ENCODE measurements at places on chromosomes 4 and X. TPM values are rescaled to one million over a fixed set of nuclear protein-coding genes. Genes with fewer than 3 reads are reported as not detected.

- no peak overlapping the region for H3K4me3 ChIP-seq
- H3K27ac ChIP-seq: no peak overlapping the region
- no peaks in the 10 kb centered on the region for H3K36me3 ChIP-seq
- peaks cover 8% of the 10 kb centered on the region for H3K27me3 ChIP-seq
- no peak for DNase-seq
These were observed 52.8 kb upstream of the PSAPL1 start for GRCh38 chr4:7487502-7487901.

- no peak overlapping the region for H3K27ac ChIP-seq
- no peaks in the 10 kb centered on the region for H3K36me3 ChIP-seq
- DNase-seq: peak; percentile 28
- H3K4me3 ChIP-seq: no peak overlapping the region
These were observed 53.9 kb upstream of the SORBS2 start for GRCh38 chr4:185865901-185866328.

DNA sequence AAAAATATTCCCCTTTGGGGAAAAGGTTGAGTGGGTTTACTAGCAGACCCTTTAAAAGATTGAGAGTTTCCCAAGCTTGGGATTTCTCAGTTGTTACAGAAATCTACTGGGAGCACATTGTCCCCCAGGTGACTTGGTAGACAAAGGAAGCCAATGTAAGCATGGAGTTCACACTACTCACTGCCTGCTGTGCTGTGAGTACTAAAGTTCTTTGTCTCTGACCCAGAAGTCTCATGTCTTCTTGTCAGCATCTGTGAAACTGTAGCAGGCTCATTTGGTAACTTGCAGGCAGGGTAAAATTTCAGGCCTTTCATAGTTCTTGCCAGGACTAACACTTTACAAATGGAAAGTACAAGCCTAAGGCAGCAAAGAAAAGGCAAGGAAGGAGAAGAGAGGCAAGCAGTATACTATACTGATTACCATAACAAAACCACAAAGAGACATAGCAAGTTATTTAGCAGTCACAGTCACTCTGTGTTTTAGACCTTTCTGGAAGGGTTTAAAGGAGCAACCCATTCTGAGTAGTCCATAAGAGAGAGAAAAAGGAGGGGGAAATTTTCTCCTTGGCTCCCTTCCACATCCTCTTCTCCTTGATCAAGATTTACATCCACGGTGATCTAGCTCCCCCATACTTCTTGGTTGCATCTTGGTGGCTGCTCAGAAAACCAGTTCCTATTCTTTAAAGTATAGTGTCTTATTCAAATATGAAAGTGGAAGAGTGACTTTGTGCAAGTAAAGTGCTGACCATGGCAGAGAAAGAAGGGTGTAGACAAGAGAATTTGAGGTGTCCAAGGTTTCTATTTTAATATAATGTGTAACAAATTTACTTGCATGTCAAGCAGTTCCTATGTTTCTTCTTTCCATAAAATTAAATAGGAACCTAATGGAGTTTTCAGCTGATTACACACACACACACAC, 160.0 kb upstream of the PDE5A start:
- H3K36me3 ChIP-seq: no peaks in the 10 kb centered on the region
- H3K4me1 ChIP-seq: no peaks in the 10 kb centered on the region
- no peak overlapping the region for H3K27ac ChIP-seq
- H3K27me3 ChIP-seq: no peaks in the 10 kb centered on the region

DNA sequence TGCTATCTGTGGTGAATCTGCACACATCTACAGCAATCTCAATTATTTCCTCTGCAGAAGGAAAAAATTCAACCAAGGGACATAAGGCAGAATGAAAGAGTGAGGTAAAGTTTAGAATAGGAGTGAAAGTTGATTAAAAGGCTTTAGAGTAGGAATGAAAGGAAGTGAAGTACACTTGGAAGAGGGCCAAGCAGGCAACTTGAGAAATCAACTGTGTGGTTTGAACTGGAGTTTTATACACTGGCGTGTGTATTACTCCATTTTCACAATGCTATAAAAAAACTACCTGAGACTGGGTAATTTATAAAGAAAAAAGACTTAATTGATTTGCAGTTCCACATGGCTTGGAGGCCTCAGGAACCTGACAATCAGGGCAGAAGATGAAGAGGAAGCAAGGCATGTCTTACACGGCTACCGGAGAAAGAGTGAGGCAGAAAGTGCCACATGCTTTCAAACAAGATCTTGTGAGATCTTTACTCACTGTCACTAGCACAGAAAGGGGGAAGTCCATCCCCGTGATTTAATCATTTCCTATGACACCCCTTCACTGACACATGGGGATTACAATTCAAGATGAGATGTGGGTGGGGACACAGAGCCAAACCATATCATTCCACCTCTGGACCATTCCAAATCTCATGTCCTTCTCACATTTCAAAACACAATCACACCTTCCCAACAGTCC, 234.8 kb downstream of the IL15 start:
- H3K27me3 ChIP-seq: no peaks in the 10 kb centered on the region
- DNase-seq: no peak
- H3K4me3 ChIP-seq: no peak overlapping the region
- no peak overlapping the region for H3K27ac ChIP-seq
- H3K4me1 ChIP-seq: no peaks in the 10 kb centered on the region
- H3K36me3 ChIP-seq: no peaks in the 10 kb centered on the region

DNA sequence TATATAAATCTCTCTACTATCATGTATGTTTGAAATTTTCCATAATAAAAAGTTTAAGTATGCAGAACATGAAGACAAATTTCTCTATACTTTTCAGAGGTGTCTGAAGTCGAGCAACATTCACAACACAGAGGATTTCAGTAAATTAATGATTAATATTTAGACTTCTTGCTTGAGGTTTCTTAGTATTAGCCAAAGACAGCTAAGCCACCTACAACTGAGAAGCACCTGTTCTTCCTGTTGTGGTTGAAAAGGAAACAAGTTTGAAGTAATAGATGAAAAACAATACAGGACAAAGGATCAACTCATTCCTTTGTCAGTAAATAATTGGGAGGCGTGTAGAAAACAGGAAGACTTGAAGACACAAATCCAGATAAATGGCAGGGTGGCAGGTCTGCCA, 21.1 kb downstream of the SCML1 start:
- no peak overlapping the region for H3K27ac ChIP-seq
- H3K36me3 ChIP-seq: no peaks in the 10 kb centered on the region
- H3K4me1 ChIP-seq: no peaks in the 10 kb centered on the region
- no peak for DNase-seq
- H3K4me3 ChIP-seq: no peak overlapping the region

DNA sequence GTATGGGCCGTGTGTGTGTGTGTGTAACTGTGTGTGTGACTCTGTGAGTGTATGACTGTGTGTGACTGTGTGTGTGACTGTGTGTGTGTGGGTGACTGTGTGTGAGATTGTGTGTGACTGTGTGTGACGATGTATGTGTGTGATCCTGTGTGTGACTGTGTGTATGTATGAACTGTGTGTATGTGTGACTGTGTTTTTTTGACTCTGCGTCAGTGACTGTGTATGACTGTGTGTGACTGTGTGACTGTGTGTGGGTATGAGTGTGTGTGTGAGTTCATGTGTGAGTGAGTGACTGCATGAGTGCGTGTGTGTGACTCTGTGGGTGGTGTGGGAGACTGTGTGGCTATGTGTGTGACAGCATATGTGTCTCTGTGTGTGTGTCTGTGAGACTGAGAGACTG, 81.8 kb downstream of the ZNF718 start:
- no peak overlapping the region for H3K4me3 ChIP-seq
- H3K27me3 ChIP-seq: no peaks in the 10 kb centered on the region
- no peaks in the 10 kb centered on the region for H3K4me1 ChIP-seq
- H3K36me3 ChIP-seq: no peaks in the 10 kb centered on the region
- H3K27ac ChIP-seq: no peak overlapping the region

- no peaks in the 10 kb centered on the region for H3K27me3 ChIP-seq
- H3K4me3 ChIP-seq: no peak overlapping the region
- peaks cover 13% of the 10 kb centered on the region for H3K4me1 ChIP-seq
- H3K27ac ChIP-seq: no peak overlapping the region
- DNase-seq: no peak
- H3K36me3 ChIP-seq: peaks cover 17% of the 10 kb centered on the region
These were observed 3.7 kb downstream of the SUV39H1 start for GRCh38 chrX:48700246-48700645.

DNA sequence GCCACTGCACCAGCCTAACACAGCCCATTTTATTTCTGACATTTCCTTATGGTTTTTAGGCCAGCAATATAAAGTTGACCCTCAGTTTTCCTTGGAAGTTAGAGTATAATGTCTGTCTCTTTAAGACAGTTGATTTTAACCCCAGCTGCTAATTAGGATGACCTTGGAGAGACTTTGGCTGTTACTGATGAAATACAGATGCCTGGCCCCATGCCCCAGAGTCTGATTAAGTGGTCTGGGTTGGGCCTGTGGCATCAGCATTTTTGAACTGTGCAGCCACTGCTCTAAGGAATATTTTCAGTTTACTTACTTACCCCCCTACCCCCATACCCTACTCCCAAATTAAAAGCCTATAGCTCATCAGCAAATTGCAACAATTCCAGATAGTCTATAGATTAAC, 85.8 kb downstream of the DCLK2 start:
- DNase-seq: no peak
- H3K27ac ChIP-seq: no peak overlapping the region
- H3K4me3 ChIP-seq: no peak overlapping the region
- no peaks in the 10 kb centered on the region for H3K4me1 ChIP-seq

- no peaks in the 10 kb centered on the region for H3K4me1 ChIP-seq
- no peak overlapping the region for H3K27ac ChIP-seq
- no peaks in the 10 kb centered on the region for H3K27me3 ChIP-seq
These were observed 101.0 kb downstream of the GPAT3 start for GRCh38 chr4:83636930-83637329.

- no peak overlapping the region for H3K27ac ChIP-seq
- DNase-seq: no peak
- no peaks in the 10 kb centered on the region for H3K36me3 ChIP-seq
- no peaks in the 10 kb centered on the region for H3K4me1 ChIP-seq
- H3K27me3 ChIP-seq: no peaks in the 10 kb centered on the region
These were observed 10.2 kb upstream of the KCNE5 start for GRCh38 chrX:109635146-109635545.

GRCh38 chr4:153292897-153293741, 51.4 kb upstream of the MND1 start:
- no peak for DNase-seq
- H3K4me3 ChIP-seq: no peak overlapping the region
- no peak overlapping the region for H3K27ac ChIP-seq
- no peaks in the 10 kb centered on the region for H3K27me3 ChIP-seq
- peaks cover 71% of the 10 kb centered on the region for H3K36me3 ChIP-seq

- no peak for DNase-seq
- H3K4me3 ChIP-seq: peak overlapping the region; percentile 55
- H3K27ac ChIP-seq: peak overlapping the region; percentile 89
- no peaks in the 10 kb centered on the region for H3K27me3 ChIP-seq
- no peaks in the 10 kb centered on the region for H3K36me3 ChIP-seq
- peaks cover 8% of the 10 kb centered on the region for H3K4me1 ChIP-seq
These were observed 77.5 kb downstream of the RLIM start for GRCh38 chrX:74536832-74537371.

- no peak overlapping the region for H3K27ac ChIP-seq
- no peaks in the 10 kb centered on the region for H3K36me3 ChIP-seq
- no peak for DNase-seq
- H3K27me3 ChIP-seq: no peaks in the 10 kb centered on the region
- H3K4me3 ChIP-seq: no peak overlapping the region
These were observed 1261.3 kb downstream of the RAPGEF2 start for GRCh38 chr4:160364217-160364616.

DNA sequence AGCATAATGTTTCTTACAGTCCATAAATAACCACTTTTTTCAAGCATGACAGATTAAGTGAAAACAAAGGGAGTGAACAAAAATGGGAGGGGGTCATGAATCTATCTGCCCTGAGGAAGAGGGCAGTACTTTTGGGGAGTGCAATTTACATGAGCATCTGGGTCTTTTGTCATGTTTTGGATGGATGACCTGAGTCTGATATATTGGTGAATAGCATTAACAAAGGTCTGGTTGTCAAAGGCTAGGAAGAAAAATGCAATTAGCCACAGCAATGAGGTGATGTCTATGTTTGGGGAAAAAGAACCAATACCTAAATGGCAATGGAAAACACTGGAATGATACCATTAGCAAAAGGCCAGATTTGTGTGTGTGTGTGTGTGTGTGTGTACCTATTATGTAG, 15.1 kb upstream of the MAD2L1 start:
- DNase-seq: no peak
- H3K36me3 ChIP-seq: no peaks in the 10 kb centered on the region
- no peaks in the 10 kb centered on the region for H3K4me1 ChIP-seq
- H3K27ac ChIP-seq: no peak overlapping the region
- H3K27me3 ChIP-seq: no peaks in the 10 kb centered on the region
- H3K4me3 ChIP-seq: no peak overlapping the region

GRCh38 chrX:123961268-123962005, at the start of gene STAG2:
TSS of gene STAG2 (plus strand) at chrX:123961706. CDS start at chrX:124022628, 60,922 bp downstream.
- no peaks in the 10 kb centered on the region for H3K36me3 ChIP-seq
- H3K4me3 ChIP-seq: peak within 1 kb of the TSS; percentile 58
- DNase-seq: peak; percentile 77
- no peaks in the 10 kb centered on the region for H3K27me3 ChIP-seq
- H3K4me1 ChIP-seq: no peaks in the 10 kb centered on the region
- H3K27ac ChIP-seq: peak within 1 kb of the TSS; percentile 100

DNA sequence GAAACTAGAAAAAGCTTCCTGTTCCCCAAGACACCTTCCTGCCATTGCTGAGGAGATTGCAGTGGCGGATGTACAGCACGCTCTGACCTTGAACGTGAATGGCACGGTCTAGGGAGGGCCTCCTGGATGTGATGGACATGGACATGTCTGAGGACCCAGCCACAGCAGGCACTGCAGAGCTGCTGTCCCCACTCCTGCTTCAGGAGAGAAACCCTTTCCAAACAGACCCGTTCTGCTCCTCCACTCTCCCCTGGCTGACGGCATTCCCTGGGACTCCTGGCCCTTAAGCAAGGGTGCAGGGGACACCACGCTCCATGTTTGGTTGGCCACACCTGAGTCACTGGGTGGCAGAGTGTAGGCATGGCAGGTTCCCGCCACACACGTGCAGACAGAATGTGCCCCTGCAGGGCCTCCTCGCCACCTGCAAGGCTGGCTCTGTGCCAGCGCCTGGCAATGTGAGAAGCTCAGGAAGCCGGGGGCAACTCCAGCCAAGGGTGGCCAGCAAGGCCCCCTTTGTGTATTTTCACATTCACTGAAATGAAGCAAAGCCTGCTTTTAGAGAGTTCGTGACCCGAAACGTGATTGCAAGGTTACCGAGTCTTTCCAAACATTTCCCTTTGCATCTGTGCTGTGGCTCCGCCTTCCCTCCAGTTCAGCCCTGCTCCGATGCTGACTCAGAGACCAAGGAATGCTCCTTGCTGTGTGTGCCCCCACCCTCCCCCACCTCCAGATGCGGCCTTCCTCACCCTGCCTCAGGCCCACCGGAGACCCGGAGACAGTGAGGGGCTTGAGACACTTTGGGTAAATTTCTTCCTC, 46.1 kb downstream of the HTRA3 start:
- no peaks in the 10 kb centered on the region for H3K27me3 ChIP-seq
- H3K36me3 ChIP-seq: no peaks in the 10 kb centered on the region
- no peak overlapping the region for H3K4me3 ChIP-seq
- peak; percentile 21 for DNase-seq

The XAGE2 gene
- 0.12 TPM for polyA plus RNA-seq

The IBSP gene
- polyA plus RNA-seq: 0.03 TPM

The NXF2B gene
- 0.36 TPM for polyA plus RNA-seq

The FAAH2 gene
- 10.6 TPM for polyA plus RNA-seq

The SNCA gene
- 26.0 TPM for polyA plus RNA-seq

The GNRHR gene
- 0.55 TPM for polyA plus RNA-seq

The PCDH18 gene
- polyA plus RNA-seq: 39.0 TPM

The MAGEA10 gene
- polyA plus RNA-seq: 0.06 TPM

The EOLA1 gene
- polyA plus RNA-seq: 18.6 TPM

The ARAF gene
- 55.4 TPM for polyA plus RNA-seq

Data from large intestine (tissue), 12 donors.